Transverse colon (tissue), 4 donors: ENCODE measurements at places on chromosomes 11 and 22.

GRCh38 chr11:100861212-100861611 is 174.1 kb downstream of the ARHGAP42 start:
- DNase-seq = no peak

- DNase-seq = peak; percentile 50
Measured at GRCh38 chr22:23591201-23591791, 11.2 kb upstream of the IGLL1 start.

GRCh38 chr11:111397034-111397433 is 18.0 kb upstream of the POU2AF1 start:
- DNase-seq = no peak

- DNase-seq = peak; percentile 82
Measured at GRCh38 chr22:23180301-23180892, at the start of gene BCR. TSS of gene BCR (plus strand) at chr22:23180509. CDS start at chr22:23180961, 452 bp downstream.
